Spinal cord (tissue), 10 donors: ENCODE measurements at places on chromosomes 6 and 20. TPM values are rescaled to one million over a fixed set of nuclear protein-coding genes. Genes with fewer than 3 reads are reported as not detected.

DNA sequence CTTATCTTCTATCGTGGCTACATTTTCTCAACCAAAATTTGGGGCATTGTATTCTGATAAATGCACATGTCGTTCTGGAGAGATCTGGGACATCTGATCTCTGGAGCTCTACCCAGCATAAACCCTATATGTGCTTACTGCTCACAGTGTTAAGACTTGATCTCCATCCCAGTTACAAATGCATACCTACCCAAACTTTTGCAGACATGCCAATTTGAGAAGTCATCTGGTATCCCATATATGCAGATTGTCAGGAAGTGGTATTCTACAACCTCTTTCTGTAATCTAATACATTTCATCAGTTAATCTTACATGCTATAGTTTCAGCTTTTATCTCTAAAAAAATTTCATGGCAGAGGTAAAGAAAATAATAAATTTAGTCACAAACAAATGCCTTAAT, 11.2 kb downstream of the BAG2 start:
- no peak for DNase-seq

DNA sequence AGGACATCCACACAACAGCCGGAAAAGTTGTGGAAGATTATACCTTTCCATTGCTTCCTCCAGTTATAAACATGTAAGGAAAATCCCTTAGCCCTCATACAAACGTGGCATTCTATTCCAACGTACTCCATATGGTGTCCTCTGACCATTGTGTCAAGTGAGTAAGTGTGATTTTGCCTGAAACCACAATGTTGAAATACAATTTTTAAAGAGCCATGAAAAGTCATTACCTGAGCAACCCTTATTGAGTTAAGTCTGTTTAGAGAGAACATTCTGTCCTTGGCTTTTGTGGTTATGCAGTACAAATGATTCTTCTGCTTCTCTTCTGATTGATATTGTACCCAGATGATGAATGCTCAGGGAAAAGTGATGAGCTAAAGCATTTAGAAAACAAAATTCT, 530.1 kb downstream of the HAO1 start:
- peak; percentile 9 for DNase-seq

DNA sequence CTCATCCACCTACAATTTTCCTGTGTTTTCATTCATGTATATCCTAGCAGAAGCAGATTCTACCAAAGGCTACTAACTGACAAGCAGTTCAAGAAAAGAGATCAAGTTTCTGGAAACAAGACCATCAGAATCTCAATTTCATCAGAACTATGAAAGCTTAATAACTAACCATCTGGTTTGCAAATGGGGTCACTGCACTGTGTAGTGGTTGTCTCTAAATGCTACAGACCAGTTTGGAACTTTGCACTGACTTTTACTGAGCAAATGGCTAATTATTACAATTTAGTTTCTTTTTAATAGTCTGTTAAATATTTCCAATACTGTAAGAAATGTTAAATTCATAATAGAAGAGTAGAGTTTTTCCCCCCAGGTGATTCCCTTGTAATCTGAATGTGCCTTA, 64.5 kb downstream of the REPS1 start:
- DNase-seq: no peak

GSS gene
- polyA plus RNA-seq: 44.3 TPM

DNA sequence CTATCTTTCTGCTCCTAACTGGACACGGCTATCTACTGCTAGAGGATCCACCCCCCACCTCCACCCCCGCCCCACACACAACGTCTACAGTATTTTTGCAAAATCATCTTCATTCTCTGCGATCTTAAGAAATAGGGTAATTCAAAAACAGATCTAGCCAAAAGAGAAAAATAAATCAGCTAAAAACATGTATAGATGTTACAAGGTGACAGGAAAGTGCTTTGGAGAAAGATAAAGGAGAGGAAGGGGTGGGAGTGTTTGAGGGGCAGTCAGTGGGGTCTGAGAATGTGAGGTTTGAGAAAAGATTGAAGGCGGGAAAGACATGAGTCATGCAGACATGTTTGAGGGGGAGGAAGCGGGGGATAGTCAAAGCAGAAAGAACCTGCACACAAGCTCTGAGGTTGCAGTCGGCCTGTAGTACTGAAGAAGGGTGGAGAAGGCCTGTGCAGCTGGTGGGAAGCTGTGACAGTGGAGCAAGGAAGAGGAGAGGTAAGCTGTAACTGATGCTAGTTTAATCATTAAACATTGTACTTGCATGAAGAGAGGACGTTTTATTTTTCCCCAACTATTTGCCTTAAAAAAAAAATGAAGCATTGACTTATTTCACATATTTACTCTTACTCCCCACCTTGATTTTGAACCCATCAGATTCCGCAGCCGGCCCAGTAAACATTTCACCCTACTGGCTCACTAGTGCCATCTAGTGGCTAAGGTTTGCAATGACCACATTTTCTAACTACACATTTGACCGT, 332.6 kb downstream of the ADGRB3 start:
- peak; percentile 43 for DNase-seq

PSORS1C2 gene
- not detected for polyA plus RNA-seq

DNA sequence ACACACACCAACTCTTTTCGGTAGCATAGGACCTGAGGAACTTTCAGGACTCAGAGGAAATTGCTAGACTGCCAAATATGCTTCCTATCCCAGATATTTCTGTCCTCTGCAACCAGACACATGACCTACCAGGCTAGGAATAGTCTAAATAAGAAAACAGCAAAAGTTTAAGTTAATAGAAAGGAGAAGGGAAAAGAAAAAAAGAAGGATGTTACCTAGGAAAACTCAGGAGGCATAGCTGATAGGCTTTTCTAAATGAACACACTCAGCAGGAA, 74.6 kb downstream of the MAP3K5 start:
- DNase-seq: no peak

GRCh38 chr6:71454056-71454455, 165.4 kb downstream of the OGFRL1 start:
- no peak for DNase-seq

LY6G5B gene
- 17.6 TPM for polyA plus RNA-seq

- DNase-seq: no peak
These were observed 63.2 kb downstream of the PDE10A start for GRCh38 chr6:165599596-165600487.

DNA sequence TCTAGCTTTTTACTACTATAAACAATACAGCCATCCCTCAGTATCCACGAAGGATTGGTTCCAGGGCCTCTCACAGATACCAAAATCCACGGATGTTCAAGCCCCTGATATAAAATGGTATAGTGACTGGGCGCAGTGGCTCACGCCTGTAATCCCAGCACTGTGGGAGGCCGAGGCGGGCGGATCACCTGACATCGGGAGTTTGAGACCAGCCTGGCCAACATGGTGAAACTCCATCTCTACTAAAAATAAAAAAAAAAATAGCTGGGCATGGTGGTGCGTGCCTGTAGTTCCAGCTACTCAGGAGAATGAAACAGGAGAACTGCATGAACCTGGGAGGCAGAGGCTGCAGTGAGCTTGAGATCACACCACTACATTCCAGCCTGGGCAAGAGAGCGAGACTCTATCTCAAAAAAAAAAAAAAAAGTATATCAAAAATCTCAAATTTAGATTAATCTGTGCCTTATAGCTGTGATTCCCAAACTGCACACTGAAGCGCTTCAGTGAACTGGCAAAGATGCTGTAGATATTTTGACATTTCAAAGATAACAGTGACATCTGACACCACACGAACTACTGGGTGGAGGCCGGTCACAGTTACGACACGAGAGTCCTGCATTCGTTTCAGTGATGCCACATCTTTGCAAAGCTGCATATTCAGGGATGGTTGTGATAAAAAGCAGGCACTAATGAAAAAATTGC, 38.3 kb downstream of the MRS2 start:
- no peak for DNase-seq

EYA4 gene
- 0.73 TPM for polyA plus RNA-seq

- no peak for DNase-seq
These were observed 29.4 kb downstream of the DUSP22 start for GRCh38 chr6:321536-322258.

DNA sequence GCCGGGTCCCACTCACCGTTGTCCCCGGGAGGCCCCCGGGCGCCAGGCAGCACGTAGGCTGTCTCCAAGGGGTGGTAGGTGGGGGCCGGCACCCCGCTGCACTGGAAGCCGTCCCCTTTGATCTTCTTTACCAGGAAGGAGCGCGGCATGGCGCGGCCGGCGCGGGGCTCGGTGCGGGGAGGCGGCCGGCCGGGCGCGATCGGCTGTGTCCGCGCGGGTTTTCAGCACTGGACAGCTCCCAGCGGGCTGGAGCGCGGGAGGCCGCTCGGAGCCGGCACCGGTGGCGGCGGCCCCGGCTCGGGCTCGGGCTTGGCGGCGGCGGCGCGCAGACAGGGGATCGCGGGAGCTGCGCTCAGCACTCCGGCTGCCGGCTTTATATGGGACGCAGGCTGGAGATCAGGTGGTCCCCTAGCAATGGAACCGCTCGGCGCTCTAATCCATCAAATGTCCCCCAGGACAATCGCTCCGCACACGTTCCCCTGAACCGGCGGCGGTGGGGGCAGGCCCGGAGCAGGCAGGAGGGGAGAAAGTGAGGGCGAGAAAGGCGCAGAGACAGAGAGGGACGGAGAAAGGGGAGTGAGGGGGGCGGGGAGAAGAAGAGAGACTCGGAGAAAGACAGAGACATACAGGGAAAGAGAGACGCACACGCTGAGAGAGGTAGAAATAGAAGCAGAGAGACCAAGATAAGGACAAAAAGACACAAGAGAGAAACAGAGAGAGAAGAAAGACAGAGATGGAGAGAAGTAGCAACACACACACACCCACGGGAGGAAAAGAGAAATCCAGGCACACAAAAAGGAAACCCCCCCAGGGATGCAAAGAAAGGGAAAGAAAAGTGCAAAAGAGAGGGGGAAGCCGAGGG, at the start of gene SCRT2:
Gene SCRT2, minus strand, starts transcription at position 350 of the 862 bp plus-strand sequence. Its CDS starts 201 bp downstream, at position 149.
- DNase-seq: no peak

- no peak for DNase-seq
These were observed 124.7 kb upstream of the ZNF217 start for GRCh38 chr20:53718142-53719021.

- peak; percentile 68 for DNase-seq
These were observed 41.2 kb downstream of the LRFN2 start for GRCh38 chr6:40545954-40546353.

- DNase-seq: no peak
These were observed 38.2 kb upstream of the SUPT3H start for GRCh38 chr6:45415788-45416518.

DNA sequence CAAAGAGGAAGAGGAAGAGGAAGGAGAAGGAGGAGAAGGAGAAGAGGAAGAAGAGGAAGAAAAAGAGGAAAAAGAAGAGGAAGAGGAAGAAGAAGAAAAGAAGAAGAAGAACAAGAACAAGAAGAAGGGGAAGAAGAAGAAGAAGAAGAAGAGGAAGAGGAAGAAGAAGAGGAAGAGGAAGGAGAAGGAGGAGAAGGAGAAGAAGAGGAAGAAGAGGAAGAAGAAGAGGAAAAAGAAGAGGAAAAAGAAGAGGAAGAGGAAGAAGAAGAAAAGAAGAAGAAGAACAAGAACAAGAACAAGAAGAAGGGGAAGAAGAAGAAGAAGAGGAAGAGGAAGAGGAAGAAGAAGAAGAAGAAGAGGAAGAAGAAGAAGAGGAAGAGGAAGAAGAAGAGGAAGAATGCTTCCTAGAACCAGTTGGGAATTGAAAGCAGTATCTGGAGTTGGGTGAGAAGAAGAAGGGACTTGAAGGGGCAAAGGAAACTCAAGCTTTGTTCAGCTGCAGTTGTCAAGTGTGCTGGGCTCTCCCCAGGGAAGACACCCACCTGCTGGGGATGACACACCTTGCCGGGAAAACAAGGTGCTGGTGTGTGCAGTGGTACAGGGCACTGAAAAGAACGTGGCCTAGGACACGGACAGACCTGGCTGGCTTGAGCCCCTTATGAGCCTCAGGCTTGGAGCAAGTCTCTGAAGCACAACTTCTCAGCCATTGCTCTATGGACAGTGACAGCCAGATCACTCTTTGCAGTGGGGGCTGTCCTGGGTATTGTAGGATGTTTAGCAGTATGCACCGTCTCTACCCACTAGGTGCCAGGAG, 30.1 kb upstream of the ARFGEF2 start:
- DNase-seq: no peak

PAQR8 gene
- 38.5 TPM for polyA plus RNA-seq

DNA sequence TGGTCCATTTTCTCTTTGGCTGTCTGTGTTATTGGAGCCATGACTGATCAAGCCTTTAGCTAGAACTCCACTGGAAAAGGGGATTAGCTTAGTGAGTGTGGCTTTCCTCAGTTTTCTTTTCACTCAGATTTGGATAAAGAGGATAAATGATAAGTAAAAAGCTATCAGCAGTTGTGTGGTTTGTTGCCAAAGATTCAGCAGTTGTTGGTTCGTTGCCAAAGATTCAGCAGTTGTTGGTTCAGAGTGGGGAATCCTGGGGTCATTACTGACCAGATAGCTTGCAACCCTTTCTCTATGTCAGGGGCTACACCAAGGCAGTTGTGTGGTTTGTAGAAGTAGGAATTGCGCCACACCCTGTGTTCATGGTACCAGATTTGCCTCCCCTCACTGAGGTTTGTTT, 107.7 kb upstream of the SCP2D1 start:
- no peak for DNase-seq

GRCh38 chr20:38197619-38198018, 32.5 kb upstream of the TGM2 start:
- DNase-seq: peak; percentile 86

PGBD1 gene
- 13.9 TPM for polyA plus RNA-seq

DNA sequence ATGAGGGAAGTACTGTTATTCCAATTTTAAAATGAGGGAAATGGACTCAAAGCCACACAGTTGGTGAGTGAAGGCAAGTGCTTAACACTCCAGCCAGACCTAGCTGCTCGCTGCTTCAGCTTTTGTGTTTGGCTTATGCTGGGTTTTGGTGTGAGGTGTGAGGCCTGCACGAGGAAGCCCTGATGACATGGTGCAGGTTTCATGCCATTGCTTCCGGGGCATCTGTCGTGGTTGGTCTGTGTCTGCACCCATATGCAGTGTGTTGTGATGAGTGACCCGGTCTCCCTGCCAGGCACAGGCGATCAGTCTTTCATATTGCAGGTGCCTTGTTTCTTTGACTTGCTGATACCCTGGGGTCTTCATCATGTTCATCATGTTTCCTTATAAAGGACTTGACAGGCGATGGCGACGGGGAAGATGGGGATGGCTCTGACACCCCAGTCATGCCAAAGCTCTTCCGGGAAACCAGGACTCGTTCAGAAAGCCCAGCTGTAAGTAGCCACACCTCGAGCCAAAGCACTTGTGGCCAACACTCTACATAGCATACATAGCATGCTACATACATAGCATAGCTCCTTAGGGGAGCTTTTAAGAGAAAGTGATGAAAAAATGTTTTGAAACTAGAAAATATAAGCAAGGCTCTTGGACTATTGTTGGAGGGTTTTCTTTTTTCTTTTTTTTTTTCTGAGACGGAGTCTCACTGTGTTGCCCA, 22.3 kb downstream of the DNMT3B start:
- DNase-seq: no peak
